ENCODE measurements at places on chromosomes 2 and 18.

DNA sequence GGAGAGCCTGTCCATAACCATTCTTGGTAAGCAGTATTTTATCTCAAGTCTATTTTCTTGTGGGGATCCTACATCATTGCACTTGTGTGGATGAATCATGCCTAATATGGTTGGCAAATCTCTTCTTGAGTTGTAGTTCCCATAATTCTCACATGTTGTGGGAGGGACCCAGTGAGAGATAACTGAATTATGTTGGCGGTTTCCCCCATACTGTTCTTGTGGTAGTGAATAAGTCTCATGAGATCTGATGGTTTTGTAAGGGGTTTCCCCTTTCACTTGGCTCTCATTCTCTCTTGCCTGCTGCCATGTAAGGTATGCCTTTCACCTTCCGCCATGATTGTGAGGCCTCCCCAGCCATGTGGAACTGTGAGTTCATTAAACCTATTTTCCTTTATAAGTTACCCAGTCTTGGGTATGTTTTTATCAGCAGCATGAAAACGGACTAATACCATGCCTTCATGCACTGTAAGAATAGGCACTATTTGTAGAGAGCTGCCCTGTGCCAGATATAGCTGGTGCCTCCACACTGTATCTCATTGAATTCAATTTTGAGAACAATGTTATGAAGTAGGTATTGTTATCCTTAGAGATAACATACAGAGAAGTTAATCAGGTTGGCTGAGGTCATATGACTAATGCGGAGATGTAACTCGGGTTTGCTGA lies 148.3 kb downstream of the PLCL1 start:
- no peak for DNase-seq

- no peak for DNase-seq
Observed at GRCh38 chr2:113686537-113686936, 59.5 kb downstream of the RABL2A start.

DNA sequence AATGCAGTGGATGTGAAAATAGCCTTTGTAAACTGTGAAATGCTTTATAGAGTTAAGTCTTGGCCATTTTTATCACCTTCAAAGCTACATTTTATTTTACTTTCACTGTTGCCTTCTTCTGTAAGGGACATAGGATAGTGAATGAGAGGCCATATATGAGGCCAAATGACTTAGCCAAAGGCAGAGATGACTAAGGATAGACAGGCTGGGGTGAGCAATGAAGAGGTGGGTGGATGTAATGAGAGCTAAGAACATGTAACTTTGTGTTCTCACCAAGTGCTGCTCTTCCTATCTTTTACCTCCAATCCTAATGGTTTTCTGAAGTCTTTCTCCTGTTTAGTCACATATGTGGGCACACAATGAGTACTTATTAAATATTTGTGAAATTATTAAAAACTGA lies 101.9 kb downstream of the MBD5 start:
- DNase-seq = no peak

DNA sequence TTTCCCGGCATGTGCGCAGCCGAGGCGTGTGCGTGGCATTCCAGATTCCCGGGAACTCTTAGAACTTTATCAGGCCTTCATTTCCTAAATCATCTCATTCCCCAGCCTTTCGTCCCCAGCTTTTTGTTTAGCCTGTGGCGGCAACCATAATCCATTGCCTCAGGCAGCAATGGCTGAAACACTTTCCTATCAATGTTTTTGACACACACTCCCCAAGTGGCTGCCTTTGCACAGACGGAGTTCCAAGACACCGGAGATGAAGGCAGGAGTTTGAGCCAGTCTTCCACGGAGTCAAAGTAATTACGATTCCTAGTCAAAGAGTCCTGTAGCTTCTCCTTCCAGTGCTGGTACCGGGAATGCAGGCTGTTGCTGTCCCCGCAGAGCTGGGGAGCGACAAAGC lies 64.8 kb downstream of the KCNG2 start:
- DNase-seq = no peak

DNA sequence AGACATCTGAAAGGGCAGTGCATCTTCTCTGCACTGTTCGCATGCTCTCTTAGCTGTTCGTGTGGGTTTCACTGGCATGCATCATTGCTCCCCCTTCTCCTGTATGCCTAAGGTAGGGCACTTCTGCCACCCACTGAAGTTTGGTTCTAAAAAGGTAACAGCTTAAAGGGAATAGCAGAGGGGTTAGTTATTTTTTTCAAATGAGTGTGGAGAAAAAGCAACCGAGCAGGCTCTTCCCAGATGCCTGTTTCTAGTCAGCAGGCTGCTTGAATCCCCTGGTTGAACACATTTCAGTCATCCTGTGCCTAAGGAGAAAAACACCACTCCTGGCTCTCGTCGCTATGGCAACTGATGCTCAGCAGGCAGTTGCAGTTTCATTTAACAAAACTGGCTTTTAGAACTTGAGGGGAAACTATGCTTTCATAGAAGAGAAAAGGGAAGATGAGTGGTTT lies 69.8 kb upstream of the GALNT3 start:
- DNase-seq = no peak

All from activated naive CD8-positive, alpha-beta T cell treated with anti-CD3 and anti-CD28 coated beads, Interleukin-2, amount 50 U/mL, for 16 hours (primary cell).